ENCODE measurements at places on chromosomes 16 and 17.

DNA sequence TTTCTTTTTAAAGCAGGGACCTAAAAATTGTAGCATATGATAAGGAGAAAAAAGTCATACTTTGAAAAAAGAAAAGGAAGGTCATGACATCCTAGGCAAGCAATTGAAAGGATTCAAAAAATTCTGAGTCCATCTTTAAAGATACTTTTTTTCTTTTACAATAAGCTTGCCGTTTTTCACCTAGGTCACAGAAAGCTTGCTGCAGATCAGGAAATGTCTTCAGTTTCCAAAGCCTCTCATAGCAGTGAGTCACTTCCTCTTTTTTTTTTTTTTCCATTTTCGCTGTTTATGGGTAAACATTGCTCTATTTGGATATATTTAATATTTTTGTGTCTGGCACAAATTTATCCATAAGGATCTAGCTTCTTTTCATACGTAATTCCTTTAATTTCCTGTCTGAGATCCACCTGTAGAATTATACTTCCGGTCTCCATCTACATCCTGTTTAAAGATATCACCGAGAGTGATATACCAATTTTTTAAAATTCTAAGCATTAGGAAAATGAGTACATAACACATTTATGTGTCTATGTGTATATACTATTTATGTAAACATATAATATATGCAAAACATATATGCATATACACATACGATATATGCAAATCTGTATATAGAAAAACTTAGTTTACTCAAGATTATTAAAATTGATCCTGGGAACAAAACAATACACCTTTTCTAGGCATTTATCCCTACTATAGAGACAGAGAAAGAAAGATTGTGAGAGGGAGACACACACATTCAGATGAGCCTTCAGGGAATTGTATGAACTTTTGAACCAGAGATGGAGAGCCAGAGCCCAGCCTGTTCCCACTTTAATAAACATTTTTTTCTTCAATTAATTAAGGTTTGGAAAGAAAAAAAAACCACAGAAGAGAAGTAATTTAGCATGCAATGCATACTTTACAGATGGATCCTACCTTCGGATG, 134.4 kb downstream of the SKAP1 start:
- DNase-seq = no peak

GRCh38 chr17:17500999-17501605, 4.9 kb upstream of the RASD1 start:
- no peak for DNase-seq

- no peak for DNase-seq
Observed at GRCh38 chr17:38449364-38449763, 21.1 kb downstream of the ARHGAP23 start.

DNA sequence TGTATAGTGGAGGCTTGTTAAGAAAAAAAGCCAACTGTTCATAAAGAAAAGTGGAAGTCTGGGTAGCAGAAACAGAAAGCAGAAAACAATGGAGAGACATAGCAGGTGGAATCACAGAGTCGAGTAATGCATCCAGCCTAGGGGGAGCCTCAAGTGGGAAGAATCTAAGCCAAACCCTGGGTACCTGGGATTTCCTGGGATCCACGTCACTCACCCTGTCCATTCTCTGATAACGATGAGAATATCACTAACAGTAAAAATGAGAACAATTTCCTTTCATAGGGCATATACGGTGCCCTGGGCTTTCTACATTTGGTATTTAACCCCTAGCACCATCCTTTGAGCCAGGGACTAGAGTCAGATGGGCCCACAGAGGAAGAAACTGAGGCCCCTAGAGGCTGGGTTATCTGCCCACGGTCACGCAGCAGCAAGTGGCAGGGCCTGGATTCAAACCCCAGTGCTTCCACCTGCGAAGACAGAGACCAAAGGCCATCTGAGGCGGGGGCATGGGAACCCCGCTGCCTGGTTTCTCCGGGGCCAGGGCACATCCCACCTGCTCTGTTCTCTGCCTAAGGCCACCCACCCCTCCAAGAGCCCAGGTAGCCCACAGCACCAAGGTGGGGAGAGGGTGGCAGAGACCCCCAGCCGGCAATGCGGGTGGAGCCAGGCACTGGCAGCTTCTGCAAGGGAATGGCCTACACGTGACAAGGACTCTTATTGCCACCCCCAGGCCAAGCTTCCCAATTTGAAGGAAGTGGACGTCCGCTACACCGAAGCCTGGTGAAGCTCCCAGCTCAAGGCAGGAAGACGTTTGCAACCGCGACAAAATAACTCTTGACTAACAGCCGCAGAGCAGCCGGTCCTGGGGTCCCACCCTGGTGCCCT, 69.8 kb upstream of the PLCG2 start:
- DNase-seq = no peak

GRCh38 chr16:64391063-64391600, 730.7 kb downstream of the CDH11 start:
- DNase-seq = no peak

DNA sequence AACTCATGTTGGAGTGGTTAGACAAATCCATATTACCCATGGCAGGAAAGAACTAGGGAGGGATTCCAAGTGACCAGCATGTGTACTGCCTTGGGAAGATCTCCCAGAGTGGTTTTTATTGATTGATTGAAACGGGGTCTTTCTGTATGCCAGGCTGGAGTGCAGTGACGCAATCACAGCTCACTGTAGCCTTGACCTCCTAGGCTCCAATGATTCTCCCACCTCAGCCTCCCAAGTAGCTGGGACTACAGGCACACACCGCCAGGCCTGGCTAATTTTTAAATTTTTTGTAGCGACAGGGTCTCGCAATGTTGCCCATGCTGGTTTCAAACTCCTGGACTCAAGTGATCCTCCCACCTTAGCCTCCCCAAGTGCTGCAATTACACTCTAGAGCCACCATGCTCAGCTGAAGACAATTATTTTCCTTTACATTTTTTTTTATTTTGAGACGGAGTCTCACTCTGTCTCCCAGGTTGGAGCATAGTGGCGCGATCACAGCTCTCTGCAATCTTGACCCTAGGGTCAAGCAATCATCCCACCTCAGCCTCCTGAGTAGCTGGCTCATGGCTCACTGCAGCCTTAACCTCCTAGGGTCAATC, 2.5 kb upstream of the TMUB2 start:
- no peak for DNase-seq

- no peak for DNase-seq
Observed at GRCh38 chr17:38751144-38751807, 1.3 kb upstream of the PSMB3 start.

DNA sequence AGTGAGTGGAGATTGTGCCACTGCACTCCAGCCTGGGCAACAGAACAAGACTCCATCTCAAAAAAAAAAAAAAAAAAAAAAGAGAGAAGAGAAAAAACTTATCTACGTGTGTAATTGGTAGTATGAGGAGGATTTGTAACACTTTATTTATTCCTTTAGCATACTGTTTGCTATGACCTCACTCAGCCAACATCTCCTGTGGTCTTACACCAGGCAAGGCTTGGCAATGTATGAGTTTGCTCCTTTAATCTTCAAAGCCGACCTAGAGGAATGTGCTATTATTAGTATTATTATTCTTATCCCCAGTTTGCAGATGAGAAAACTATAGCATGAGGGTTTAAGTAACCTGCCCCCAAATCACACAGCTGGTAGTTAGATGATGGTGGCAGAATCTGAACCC, 35.8 kb upstream of the HAPSTR1 start:
- no peak for DNase-seq

GRCh38 chr16:68985268-68985667, 120.2 kb upstream of the HAS3 start:
- DNase-seq = no peak

DNA sequence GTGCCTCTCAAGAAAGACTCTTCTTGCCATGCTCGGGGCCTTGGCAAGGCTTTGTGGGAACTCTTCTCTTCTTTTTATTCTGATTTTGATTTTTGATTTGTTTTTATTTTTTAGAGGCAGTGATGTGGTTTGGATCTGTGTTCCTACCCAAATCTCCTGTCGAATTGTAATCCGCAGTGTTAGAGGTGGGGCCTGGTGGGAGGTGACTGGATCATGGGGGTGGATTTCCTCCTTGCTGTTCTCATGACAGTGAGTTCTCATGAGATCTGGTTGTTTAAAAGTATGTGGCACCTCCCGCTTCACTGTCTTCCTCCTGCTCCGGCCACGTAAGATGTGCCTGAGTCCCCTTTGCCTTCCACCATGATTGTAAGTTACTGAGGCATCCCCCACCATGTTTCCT, 281.4 kb downstream of the CPPED1 start:
- no peak for DNase-seq

DNA sequence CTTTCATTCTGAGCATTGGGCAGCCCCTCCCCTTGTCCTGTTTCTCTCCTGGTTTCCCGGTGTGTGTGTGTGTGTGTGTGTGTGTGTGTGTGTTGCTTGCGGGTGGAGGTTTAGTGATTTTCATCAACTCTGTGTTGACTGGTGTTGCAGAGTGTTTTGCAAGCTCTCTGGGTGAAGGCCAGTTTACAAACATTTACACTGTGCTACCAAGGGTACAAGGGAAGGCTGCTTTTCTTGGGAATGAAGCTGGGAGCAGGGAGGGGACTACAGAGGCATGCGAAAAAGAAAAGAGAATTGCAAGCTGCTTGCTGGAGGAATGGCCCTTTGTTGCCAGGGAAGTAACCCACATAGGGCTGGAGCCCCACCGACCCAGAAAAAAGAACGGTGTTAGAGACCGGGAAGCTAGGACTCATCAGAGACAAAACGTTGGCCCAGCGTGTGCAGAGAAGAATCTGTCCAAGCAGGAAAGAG, 29.6 kb downstream of the HS3ST3B1 start:
- DNase-seq = no peak

DNA sequence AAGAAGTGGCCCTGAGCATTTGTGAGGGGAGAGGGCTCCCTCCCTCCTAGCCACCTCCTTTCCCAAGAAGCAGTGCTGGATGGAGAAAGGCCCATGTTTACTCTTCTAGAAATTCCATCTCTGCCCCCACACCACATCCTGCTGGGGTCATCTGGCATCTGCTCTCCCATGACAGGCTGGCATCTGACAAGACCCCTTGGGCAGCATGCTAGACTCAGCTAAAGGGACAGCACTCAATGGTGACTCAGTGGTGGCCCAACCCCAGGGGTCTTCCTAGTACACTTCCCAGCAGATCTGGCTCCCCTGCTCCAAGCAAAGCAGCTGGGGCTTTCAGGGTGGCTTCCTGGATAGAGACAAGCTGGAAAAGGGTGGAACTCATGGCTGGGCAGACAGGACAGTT, 14.4 kb downstream of the SLC38A7 start:
- DNase-seq = no peak

GRCh38 chr17:54891176-54891821, 9.4 kb upstream of the TOM1L1 start:
- no peak for DNase-seq

GRCh38 chr16:30884760-30885159, 9.1 kb downstream of the BCL7C start:
- DNase-seq = no peak

GRCh38 chr17:81437191-81437651, 42.0 kb downstream of the BAHCC1 start:
- no peak for DNase-seq

- no peak for DNase-seq
Observed at GRCh38 chr17:56808503-56808902, 25.2 kb downstream of the C17orf67 start.

DNA sequence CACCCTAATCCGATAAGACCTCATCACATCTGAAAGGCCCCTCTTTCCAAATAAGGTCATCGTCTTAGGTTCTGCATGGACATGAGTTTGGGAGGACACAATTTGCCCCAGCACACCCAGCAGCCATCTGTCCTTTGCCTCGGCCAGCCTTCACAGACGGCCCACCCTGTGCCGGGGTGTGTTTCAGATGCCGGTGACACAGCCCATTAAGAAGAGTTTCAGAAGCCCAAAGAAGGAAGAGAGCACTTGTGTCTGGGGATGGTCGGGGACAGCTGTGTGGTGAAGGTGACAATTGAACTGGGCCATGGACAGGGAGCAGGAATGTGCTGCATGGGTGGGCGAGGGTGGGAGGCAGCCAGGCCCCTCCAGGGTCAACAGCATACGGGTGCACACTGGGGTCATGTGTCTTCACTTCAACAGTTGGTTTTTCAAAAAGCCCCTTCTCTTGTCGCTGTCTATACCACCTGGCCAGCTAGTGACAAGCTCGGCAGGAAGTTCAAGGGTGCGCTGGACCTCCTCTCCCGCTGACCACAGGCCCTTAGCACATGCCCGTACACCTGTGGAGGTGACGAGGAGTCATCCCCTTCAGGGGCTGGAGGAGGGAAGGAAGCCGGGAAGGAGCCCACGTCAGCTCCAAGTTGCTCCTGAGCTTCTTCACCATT, 183.1 kb downstream of the C16orf95 start:
- no peak for DNase-seq

GRCh38 chr16:27491894-27492587, 57.7 kb downstream of the GTF3C1 start:
- DNase-seq = no peak

- DNase-seq = no peak
Observed at GRCh38 chr16:54303613-54304012, 17.0 kb upstream of the IRX3 start.

DNA sequence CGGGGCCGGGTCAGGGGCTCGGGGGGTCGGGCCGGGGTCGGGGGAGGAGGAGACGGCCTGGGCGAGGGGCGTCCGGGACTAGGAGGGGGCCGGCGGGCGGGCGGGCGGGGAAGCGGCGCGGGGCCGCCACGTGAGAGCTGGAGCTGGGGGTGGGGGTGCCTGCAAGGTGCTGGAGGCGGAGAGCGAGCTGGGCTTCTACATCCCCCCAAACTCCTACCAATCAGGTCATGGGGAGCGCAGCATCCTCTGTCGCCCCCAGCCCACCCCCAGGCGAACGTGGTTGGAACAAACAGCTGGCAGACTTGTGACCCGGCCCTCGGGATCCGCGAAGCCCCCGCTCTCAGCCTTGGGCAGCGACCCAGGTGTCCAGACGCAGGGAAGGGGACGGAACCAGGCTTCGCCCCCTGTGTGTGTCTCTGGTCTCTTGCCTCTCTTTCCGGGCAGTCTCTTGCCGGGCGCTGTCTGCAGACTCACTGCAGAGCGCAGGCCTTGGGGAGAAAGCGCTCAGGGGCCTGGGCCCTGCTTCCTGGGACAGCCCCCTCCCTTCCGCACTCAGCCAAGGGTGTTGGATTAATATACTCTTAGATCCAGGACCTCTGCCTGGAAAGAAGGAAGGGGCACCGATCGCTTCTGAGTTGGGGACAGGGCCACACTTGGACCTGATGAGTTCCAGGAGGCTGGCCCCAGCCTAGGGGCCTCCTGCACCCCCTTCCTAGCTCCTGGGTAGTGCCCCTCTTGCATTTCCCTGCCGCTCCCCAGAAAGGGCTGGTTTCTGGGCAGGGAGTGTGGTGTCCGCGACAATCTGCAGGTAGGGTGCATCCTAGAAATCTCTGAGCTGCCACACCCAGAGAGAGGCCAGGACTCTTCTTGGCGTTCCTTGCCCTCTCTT, 722 bp downstream of the RASL10B start:
- DNase-seq = no peak

Data from stimulated activated CD8-positive, alpha-beta memory T cell treated with anti-CD3 and anti-CD28 coated beads, Interleukin-12 subunit alpha, Interleukin-12 subunit beta, amount 100 ng/mL, for 1 hour (primary cell).